Aorta (tissue), 5 donors: ENCODE measurements at places on chromosomes 11 and 22. TPM values are rescaled to one million over a fixed set of nuclear protein-coding genes. Genes with fewer than 3 reads are reported as not detected.

Gene ACRV1
- total RNA-seq, result not detected

Gene ANAPC15
- 24.6 TPM for total RNA-seq

- H3K27me3 ChIP-seq, result no peaks in the 10 kb centered on the region
- no peak overlapping the region for H3K27ac ChIP-seq
- H3K36me3 ChIP-seq, result no peaks in the 10 kb centered on the region
- no peak for DNase-seq
- no peak overlapping the region for H3K4me3 ChIP-seq
Observed at GRCh38 chr11:37712251-37712650, 1114.2 kb upstream of the RAG2 start.

DNA sequence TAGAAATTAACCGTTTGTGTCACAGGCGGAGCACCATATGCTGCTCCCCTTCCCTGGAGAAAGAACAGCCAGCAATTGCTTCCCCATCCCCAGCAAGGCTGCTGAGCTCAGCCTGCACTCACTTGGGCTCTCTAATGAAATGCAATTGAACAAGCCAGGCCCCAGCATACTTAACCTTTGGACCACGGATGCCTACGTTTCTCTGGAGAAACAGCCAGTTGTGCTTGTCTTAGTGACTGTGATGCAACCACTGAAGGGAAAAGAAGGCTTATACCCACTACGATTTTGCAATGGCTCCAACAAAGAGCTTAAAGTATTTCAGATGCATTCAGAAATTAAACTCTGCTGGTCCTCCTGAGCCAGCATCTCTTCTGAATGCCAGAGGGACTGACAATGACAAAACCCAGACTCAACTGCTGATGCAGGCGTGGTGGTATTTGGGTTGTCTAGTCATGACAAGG is 51.3 kb upstream of the SESN3 start:
- H3K27ac ChIP-seq, result no peak overlapping the region
- no peaks in the 10 kb centered on the region for H3K27me3 ChIP-seq
- H3K4me1 ChIP-seq, result no peaks in the 10 kb centered on the region
- no peak for DNase-seq

DNA sequence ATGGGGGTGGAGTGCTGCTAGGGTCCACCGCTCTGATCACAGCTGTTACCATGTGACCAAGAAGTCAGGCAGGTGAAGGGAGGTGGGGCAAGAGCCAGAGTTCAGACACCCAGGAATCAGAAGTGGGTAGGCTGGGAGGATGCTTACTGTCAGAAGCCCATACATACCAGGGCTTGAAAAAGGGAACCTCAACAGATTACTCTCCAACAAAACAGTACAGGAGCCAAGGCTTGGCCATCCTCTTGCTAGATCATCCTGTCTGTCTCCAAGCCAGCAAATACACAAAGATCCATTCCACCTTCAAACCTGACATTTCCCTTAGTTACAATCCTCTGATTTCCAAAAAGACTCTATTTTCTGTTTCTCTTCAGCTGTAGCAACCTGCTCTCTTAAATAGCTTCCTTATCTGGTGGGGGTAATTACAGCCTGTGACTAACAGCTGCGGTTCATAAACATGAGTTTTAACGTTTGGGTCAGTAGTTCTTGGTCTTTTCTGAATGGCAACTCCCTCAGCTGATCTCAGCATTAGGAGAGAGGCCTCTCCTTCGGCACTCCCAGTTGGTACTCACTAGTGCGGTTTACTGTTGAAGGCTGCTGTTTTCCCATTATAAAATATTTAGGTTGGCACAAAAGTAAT is 31.1 kb upstream of the WT1 start:
- H3K4me3 ChIP-seq, result no peak overlapping the region
- no peak for DNase-seq
- no peaks in the 10 kb centered on the region for H3K36me3 ChIP-seq
- no peak overlapping the region for H3K27ac ChIP-seq
- H3K4me1 ChIP-seq, result no peaks in the 10 kb centered on the region

DNA sequence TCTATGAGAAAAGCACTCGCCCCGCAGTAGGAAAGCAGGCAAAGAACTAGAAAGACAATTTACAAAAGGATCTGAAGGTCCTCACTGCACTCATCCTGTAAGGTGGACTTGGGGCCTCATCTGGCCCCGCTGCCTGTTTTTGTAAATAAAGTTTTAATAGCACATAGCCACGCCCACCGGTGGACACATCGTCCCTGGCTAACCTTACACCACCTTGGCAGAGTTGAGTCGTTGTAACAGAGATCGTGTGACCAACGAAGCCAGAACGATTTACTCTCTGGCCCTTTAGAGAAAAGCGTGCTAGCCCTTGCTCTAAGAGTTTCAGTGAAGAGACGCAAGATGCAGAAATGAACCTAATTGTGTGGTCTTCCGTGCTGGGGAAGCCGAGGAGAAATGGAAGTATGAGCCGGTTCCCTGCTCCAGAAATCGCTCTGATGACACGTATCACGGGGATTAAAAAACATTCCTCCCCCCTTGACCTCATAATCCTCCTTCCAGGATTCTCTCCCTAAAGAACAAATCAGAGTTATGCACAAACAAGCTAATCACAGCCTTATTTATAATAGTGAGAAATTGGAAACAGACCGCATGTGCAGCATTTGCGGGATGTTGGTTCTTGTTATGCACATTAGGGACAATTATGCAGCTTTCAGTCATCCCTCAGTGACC is 80.1 kb downstream of the CDKN1C start:
- H3K27me3 ChIP-seq, result no peaks in the 10 kb centered on the region

GRCh38 chr11:18320617-18321016 is 1.3 kb downstream of the HPS5 start:
- no peaks in the 10 kb centered on the region for H3K36me3 ChIP-seq
- DNase-seq, result no peak
- peaks cover 19% of the 10 kb centered on the region for H3K4me1 ChIP-seq
- no peak overlapping the region for H3K27ac ChIP-seq

- H3K4me3 ChIP-seq, result no peak overlapping the region
- H3K36me3 ChIP-seq, result no peaks in the 10 kb centered on the region
- no peaks in the 10 kb centered on the region for H3K27me3 ChIP-seq
Observed at GRCh38 chr11:82043316-82043715, 690.3 kb downstream of the FAM181B start.

Gene VPS11
- 24.9 TPM for total RNA-seq

Gene IGSF9B
- total RNA-seq, result 59.7 TPM

DNA sequence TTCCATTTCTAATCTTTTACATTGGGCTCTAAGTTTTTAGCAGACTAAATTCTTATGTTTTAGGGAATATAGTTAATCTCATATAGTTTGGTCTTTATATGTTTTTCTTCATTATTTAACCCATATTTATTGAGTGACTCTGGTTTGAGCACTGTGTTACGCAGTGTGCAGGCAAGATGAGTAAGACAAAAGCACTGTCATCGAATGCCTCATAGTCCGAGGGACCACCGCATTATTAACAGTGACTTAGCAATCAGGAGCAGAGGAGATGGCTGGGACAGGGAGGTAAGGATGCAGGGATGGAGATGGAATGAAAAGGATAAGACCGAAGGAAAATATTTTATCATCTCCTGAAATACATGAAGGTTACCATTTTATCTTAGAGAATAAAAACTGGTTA is 65.2 kb upstream of the CTSC start:
- H3K4me1 ChIP-seq, result no peaks in the 10 kb centered on the region
- H3K36me3 ChIP-seq, result no peaks in the 10 kb centered on the region
- no peak for DNase-seq

GRCh38 chr22:40396882-40397281 is 26.5 kb downstream of the SGSM3 start:
- no peak overlapping the region for H3K27ac ChIP-seq
- H3K4me1 ChIP-seq, result no peaks in the 10 kb centered on the region
- peak; percentile 56 for DNase-seq
- peaks cover under 1% of the 10 kb centered on the region for H3K36me3 ChIP-seq
- H3K27me3 ChIP-seq, result no peaks in the 10 kb centered on the region

GRCh38 chr11:86969258-86969657 is 14.1 kb upstream of the FZD4 start:
- no peak for DNase-seq
- H3K36me3 ChIP-seq, result no peaks in the 10 kb centered on the region
- no peak overlapping the region for H3K4me3 ChIP-seq
- H3K27ac ChIP-seq, result no peak overlapping the region
- no peaks in the 10 kb centered on the region for H3K27me3 ChIP-seq

Gene MRPL23
- 23.4 TPM for total RNA-seq

Gene SYT8
- 0.75 TPM for total RNA-seq

Gene ST3GAL4
- total RNA-seq, result 26.5 TPM

Gene EHF
- 0.75 TPM for total RNA-seq

Gene PIH1D2
- 0.49 TPM for total RNA-seq

DNA sequence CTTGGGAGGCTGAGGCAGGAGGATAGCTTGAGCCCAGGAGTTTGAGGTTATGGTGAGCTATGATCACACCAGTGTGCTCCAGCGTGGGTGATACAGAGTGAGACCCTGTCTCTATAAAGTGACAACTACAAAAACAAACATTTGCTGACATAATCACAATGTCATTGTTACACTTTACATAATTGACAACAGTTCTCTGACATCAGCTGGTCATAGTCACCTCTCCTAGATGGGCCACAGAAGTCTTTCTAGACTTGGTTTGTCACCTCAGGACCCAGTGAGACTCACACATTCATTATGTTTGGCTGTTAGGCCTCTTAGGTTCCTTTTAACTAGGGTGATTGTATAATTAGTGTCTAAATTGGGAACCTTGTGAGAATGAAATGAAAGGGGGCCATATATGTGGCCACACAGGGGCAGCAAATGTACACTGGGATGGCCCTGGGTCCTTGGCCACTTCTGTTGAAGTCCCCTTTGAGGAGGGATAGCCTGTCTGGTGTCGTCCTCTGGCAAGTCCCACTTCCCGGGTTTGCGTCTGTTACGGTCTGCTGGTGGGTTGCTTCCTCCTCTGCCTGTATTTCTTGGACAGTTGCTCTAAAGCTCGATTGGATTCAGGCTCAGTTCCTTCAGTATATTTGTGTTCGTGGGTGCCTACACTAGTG is 5.8 kb upstream of the PPIL2 start:
- no peaks in the 10 kb centered on the region for H3K36me3 ChIP-seq
- no peaks in the 10 kb centered on the region for H3K4me1 ChIP-seq
- no peak overlapping the region for H3K27ac ChIP-seq
- no peak overlapping the region for H3K4me3 ChIP-seq
- DNase-seq, result no peak

Gene ZNF280B
- total RNA-seq, result 0.21 TPM

DNA sequence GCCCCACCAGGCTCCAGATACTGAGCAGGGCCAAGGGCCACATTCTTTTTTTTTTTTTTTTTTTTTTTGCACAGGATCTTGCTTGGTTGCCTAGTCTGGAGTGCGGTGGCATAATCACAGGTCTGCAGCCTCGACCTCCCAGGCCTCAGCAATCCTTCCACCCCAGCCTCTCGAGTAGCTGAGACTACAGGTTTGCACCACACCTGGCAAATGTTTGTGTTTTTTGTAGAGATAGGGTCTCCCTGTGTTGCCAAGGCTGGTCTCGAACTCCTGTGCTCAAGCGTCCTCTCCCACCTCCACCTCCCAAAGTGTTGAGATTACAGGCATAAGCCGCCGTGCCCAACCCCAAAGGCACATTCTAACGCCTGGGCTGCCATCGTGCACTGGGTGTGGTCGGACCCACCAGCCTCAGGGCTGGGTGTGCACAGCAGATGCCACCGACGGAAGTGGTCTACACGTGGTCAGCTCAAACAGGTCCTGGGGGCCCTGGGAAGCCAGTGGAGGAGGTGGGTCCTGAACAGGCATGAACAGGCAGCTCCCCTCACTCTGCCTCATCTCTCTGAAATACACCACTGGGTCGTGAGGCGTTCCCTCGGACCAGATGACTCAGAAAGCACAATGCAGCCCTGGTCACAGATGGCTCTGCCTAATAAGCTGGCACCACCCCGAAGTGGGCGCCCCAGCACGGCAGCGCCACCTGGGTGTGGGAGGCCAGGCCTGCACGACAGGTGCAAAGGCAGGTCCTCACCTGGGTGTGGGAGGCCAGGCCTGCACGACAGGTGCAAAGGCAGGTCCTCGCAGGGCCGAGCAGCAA is 5.1 kb upstream of the B4GALNT4 start:
- H3K36me3 ChIP-seq, result no peaks in the 10 kb centered on the region
- no peaks in the 10 kb centered on the region for H3K27me3 ChIP-seq
- peak; percentile 78 for DNase-seq

Gene LRRC74B
- not detected for total RNA-seq

Gene LGR4
- 19.5 TPM for total RNA-seq

- no peaks in the 10 kb centered on the region for H3K36me3 ChIP-seq
- no peaks in the 10 kb centered on the region for H3K4me1 ChIP-seq
- DNase-seq, result no peak
- no peak overlapping the region for H3K4me3 ChIP-seq
Observed at GRCh38 chr11:58965246-58965985, 26.1 kb downstream of the GLYATL1 start.

Gene LINC01488
- not detected for total RNA-seq

DNA sequence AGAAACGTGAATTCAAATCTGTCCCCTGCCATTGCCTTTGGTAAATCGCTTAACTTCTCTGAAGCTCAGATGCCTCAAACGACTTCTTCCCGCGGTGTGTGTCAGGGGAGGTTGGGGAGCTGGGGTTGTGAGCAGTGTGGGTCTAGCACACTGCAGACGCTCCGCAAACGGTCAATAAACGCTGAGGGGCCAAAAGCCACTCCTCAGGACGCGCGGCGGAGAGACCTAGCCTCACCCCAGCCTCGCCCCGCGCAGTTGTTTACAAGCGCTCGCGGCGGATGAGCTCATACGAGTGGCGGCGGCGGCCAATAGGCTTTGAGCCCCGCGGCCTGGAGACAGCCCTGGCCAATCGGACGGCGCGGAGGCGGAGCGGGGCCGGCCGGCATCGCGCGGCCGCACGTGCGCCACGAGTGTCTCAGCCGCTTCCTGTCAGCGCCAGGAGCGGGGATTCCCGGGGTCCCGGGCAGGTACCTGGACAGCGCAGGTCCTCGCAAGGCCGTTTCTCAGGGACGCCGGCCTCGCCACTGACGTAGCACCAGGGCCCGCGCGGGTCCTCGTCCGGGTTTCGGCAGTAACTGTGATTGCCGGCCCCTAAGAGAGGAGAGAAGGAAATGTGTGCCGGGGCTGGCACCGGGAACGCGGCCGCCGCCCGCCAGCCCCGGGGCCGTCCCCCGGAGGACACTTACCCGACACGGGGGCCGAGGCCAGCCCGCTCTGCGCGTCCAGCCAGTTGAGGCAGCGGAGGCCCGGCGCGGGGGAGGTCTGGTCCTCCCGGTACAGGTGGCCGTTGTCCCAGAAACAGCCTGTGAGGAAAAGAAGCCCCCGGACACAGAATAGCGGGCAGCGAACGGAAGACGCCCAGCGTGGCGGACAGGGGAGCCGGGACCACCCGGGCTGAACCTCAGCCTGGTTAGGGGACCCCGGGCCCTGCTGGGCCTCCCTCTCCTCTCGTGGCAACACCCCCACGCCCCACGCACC is 1.5 kb downstream of the PIK3IP1 start:
- peak; percentile 97 for DNase-seq
- H3K27me3 ChIP-seq, result no peaks in the 10 kb centered on the region
- no peaks in the 10 kb centered on the region for H3K4me1 ChIP-seq
- H3K36me3 ChIP-seq, result no peaks in the 10 kb centered on the region
